ENCODE measurements at places on chromosomes 13 and 19.

- no peak for DNase-seq
Observed at GRCh38 chr19:45440259-45440638, 16.5 kb upstream of the ERCC1 start.

- no peak for DNase-seq
Observed at GRCh38 chr13:68439817-68440216, 1209.7 kb upstream of the PCDH9 start.

DNA sequence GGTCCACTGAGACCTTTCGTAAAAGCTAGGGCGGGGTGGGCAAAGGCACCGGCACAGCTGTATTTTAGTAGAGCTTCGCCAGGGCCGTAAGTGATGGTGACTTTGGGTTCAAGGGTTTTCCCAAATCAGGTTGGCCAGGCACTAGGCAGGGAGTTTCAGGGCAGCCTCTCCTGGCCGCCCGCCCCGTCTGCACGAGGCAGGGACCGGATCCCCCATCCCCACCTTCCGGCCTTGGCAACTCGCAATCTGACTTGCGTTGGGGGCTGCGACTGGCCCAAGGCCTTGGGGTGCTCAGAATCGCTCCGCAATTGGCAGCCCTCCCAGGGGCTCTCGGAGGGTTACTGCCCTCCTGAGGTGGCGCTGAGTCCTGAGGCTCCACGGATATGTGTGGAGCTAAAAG, 4.1 kb upstream of the ZIC5 start:
- no peak for DNase-seq

DNA sequence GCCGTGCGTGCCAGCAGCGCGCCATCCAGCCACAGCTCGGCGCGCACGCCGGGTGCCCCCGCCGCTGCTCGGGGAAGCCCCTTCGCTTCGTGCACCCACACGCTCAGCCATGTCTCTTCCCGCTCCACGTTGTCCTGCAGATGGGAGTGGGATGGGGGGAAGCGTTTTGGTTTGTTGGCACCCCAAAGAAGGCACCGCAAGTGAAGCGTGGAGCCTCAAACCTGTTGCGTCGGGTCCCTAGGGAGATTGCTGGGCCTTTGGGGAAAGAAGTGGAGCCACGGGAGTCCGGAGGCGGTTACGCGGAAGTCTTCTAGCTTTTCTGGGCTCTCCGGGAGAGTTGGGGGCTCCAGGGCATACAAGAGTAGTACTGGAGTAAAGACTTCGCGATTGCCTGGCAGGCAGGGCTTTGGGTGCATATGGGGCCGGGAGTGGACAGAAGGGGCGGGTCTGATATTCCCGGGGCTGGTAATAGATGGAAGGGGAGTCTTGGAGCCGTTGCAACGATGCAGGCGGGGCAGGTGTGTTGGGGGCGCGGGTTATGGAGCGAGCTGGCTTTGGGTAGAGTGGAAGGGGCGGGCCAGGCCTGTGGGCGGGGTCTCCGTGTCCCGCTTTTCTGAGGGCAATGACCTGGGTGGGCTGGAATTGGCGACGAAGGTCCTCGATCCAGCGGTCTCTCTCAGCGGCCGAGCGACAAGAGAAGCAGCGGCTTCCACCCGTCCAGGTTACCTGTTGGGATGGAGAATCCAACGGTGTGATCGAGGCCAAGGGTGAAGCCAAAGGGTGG, 6.5 kb downstream of the RASAL3 start:
- no peak for DNase-seq

- no peak for DNase-seq
Observed at GRCh38 chr19:41356984-41357739, 3.4 kb upstream of the TGFB1 start.

DNA sequence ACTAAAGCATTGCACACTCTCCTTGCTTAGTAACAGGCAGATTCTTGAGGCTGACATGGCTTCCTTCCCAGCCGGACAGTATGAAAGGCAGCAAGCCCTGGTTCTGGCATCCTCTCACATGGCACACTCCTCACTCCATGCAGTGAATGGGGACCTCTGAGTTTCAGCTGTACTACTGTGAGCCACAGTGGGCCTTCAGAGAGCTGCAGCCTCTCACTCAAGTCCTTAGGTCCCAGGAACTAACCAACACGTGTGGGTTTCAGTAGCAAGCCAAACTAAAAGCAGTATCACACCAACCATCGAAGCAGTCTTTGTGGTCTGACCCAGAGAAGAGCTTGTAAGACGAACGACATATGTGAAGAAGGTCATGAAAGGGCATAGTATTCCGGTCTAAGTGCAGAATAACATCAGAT, 128.2 kb downstream of the TBC1D4 start:
- DNase-seq, result no peak
